Lung microvascular endothelial cell (primary cell): ENCODE measurements at places on chromosomes 7 and 10. TPM values are rescaled to one million over a fixed set of nuclear protein-coding genes. Genes with fewer than 3 reads are reported as not detected.

Gene COL17A1
- total RNA-seq, result under 0.01 and 0.44 TPM in 2 replicates

Gene TMEM229A
- total RNA-seq, result not detected in 2 replicates

Gene ADCYAP1R1
- under 0.01 TPM in 1 of 2 replicates, not detected in the other for total RNA-seq

Gene STEAP4
- total RNA-seq, result not detected in 2 replicates

Gene CTNNA3
- total RNA-seq, result 0.22 TPM in 1 of 2 replicates, not detected in the other

Gene LRRC18
- not detected in 2 replicates for total RNA-seq

Gene PVRIG
- total RNA-seq, result not detected in 2 replicates

Gene CRTAC1
- 2.0 and 2.2 TPM in 2 replicates for total RNA-seq

Gene NUTM2B
- 0.20 and 0.44 TPM in 2 replicates for total RNA-seq

Gene TMEM184A
- total RNA-seq, result under 0.01 TPM in 2 replicates

Gene SH2B2
- 0.44 and 0.60 TPM in 2 replicates for total RNA-seq

Gene ARL5B
- 13.1 and 16.1 TPM in 2 replicates for total RNA-seq

Gene LIPN
- not detected in 2 replicates for total RNA-seq

Gene CCDC136
- 0.99 and 1.1 TPM in 2 replicates for total RNA-seq

Gene NPTX2
- 0.60 and 4.6 TPM in 2 replicates for total RNA-seq

GRCh38 chr7:118183428-118183785 is 557 bp upstream of the LSM8 start:
- no peak for DNase-seq

- peak; percentile 15 for DNase-seq
These were observed 9.5 kb downstream of the RNF32 start for GRCh38 chr7:156650042-156650441.

GRCh38 chr10:129580901-129581300 is 113.9 kb downstream of the MGMT start:
- DNase-seq, result no peak

- no peak for DNase-seq
These were observed 1176.1 kb downstream of the GATA3 start for GRCh38 chr10:9230625-9231024.

DNA sequence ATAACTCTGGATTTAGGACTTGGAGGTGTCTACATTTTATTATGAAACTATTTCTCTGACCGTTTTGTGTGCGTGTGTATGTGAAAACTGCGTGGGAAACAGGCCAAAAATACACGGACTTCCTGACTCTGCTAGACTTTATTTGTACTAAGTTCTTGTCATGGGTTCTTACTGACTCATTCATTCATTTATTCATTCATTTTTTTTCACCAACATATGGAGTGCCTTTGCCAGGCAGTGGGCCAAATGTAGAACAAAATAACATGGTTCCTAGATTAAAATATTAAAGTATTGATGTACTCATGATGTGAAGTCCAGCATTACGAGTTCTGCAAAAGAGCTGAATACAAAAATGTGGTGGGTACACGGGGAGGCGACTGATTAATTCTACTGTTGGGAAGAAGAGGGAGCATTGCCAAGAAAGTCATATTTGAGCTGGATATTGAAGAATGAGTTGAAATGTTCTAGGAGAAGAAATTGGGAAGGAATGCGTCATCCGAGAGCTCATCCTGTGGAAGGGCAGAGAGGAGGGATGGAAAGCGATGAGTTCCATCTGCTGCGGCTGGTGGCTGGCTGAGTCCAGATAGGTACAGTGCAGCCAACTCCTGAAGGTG is 24.6 kb downstream of the CACNB2 start:
- DNase-seq, result peak; percentile 18

DNA sequence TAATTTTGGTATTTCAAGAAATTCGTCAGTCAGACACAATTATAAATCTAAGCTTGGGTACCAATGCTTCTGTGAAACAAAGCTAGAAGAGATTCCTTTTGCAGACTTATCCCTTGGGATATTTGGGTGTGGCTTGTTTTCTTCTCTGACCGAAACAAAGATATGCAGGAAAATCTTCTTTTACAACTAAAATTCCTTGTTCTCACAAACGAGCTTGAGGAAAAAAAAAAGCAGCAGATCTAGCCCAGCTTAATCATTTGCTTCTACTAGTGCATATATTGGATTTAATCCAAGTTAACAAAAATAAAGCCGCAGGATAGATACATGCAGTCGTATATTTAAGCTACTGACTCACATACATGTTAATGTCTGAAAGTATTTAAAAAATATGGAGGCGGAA is 104.2 kb downstream of the PRTFDC1 start:
- no peak for DNase-seq

GRCh38 chr10:14665304-14665703 is 109.4 kb downstream of the FAM107B start:
- peak; percentile 4 for DNase-seq

DNA sequence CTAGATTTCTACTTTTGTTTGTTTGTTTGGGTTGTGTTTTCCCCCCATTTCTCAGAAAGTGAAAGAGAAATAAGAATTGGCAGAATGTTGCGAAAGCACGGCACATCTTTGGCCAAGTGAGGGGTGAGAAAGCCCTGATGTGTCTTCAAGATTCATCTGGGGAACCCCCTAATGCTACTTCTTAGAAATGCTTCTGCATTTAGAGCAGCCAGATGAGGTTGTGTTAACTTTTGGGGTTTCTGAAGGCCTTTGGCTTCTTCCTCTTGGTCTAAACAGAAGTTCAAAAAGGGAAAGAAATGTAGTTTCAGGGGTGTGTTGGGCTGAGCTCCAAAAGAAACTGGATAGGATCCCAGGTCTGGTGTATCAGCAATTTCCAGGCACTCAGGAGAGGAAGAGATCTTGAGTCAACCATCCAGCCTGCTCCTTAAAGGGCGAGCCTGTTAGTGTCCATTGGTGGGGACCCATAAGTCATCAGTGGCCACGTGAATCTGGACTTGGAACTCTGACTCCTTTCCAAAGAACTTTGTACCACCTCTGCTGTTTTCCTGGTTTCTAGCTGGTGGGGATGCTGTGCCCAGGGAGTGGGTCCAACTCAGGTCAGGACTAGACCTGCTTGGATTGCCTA is 6.5 kb downstream of the DUSP5 start:
- DNase-seq, result no peak

DNA sequence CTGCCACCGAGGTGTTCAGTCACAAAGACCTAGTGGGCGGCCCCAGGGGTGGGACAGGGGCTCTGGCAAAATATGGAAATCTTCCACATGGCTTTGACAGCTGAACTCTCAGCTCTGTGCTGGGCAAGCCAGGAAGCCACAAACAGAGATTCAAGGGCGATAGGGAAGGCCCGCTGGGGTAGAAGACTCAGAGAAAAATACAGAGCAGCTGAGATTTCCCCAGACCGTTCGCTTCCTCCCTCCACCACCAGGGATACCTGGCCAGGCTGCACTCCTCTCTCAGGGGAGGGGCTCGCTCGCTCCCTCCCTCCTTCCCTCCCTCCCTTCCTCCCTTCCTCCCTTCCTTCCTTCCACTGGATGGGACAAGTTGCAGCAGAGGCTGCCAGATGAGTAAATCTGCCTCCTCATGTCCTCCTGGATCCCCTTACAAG is 260.5 kb downstream of the PRPF18 start:
- DNase-seq, result no peak

- DNase-seq, result no peak
These were observed 115.7 kb upstream of the NANOS1 start for GRCh38 chr10:118913825-118914224.

GRCh38 chr10:71731791-71732190 is 12.2 kb upstream of the C10orf105 start:
- no peak for DNase-seq

DNA sequence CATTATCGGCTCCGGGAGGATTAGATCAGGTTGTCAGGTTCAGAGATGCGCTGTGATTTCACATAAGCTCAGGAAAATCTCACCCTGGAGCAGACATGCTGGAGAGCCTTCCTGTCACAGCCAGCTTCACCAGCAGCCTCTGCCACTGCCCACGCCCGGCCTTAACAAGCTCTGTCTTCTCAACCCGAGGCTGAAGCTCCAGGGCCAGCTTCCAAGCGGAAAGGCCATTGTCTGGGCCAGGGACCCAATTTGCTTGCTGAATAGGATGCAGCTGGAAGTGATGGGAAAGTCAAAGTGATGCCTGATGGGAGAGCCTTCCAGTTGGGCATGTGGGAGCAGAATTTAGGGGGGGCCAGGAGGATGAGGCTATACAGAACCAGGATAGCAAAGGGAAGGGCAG is 36.3 kb downstream of the C10orf105 start:
- DNase-seq, result peak; percentile 35

- DNase-seq, result no peak
These were observed 245.3 kb downstream of the NSUN6 start for GRCh38 chr10:18406136-18406535.

DNA sequence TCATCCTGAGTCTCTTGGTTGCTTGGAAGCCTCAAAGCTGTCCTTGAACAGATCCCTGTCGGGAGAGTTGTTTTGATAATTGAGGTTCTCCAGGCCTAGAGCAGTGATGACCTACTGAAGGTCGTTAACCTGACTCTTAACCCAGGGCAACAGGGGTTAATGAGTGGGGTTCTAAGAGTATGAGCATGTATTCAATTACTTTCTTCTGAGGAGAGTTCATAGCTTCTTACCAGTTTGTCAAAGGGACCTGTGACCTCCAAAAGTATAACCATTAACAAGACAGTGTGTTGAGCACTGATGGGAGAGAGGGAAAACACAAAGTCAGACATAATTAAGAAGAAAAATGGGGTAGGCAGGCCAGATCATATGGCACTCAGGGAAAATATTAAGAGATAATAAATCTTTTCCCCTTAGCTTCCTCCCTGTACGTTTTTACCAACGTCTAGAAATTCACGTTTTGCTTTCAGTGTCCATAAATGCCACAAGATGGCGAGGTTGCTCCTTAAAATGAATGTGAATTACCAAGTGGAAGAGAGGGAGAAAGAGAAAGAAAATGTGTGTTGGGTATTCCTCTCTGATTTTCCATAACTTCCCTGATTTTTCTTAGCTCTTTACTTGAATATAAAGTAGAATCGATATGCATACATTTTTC is 97.6 kb downstream of the SUGCT start:
- DNase-seq, result peak; percentile 73

DNA sequence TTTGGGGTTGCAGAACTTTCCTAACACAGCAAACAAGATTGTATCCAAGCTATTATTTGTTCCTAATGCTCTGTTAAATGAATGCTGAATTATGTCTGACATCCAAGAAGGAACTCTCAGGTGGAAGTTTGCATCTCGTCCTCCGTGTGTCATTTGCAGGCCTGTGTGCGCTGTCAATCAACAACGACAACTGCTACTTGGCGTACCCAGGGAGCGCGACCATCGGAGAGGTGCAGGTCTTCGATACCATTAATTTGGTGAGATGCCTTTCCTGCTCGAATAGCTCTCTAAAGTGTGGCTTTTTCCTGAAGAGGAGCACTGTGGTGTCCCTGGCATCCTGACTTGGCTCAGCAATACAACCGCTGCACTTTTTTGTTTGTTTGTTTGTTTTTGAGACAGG is 26.9 kb downstream of the WIPI2 start:
- DNase-seq, result no peak

GRCh38 chr10:27893358-27893954 is 105.4 kb downstream of the ODAD2 start:
- peak; percentile 47 for DNase-seq

GRCh38 chr10:14385596-14386593 is 55.2 kb upstream of the FRMD4A start:
- peak; percentile 26 for DNase-seq

GRCh38 chr7:1074593-1075431 is 13.1 kb upstream of the GPER1 start:
- DNase-seq, result no peak

GRCh38 chr10:35495521-35496119 is 109.5 kb upstream of the GJD4 start:
- peak; percentile 25 for DNase-seq

DNA sequence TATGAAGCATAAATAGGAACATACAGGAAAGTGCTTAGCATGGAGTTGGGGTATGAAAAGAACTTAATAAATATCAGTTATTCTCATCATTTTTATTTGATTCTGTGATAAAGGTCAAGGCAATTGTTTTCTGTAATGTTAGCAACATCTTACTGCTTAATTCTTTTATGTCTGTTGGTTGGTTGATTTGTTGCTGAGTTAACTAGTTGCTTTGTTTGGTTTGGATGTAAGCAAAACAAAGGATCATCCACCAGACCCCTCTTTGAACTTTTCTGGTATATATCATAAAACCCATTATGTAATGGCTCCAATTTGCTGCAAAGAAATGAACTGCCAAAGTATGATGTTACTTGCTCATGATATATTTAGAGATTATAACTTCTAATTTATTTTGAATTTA is 44.5 kb downstream of the CH25H start:
- no peak for DNase-seq

DNA sequence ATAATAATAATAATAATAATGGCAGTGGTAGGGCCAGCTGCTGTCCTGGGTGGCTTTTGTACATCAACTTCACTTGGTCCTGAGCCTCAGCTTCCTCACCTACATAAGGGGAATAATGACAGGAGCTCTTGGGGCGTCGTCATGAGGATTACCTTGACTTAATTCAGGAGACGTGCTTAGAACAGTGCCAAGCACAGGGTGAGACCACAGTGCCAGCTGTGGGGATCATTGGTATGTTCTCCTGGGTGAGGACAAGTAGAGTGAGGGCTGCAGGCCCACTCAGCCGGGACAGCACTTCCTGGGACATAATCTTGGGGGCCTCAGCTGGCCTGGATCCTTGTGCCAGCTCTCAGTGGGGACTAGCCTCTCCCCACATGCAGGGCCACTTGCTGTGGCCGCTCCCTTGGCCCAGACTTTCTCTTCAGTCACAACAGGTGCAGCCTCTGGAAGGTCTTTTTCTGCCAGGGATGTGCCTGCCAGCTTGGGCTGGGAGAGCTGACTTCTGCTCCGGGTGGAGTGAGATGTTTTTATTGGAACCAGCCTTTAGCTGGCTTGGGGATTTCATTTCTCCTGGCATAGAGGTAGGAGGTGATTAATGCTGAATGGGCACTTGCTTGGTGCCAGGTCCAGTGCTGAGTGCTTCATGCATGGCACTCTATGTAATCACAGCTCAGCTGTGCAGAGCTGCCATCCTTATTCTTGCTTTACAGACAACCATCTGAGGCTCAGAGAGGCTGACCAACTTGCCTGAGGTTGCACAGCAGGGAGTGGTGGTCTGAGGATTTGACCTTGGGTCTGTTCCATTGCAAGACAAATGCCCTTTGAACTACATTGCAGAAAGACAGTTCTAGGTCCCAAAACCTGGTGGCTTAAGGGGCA is 45.3 kb downstream of the TSPAN15 start:
- no peak for DNase-seq

DNA sequence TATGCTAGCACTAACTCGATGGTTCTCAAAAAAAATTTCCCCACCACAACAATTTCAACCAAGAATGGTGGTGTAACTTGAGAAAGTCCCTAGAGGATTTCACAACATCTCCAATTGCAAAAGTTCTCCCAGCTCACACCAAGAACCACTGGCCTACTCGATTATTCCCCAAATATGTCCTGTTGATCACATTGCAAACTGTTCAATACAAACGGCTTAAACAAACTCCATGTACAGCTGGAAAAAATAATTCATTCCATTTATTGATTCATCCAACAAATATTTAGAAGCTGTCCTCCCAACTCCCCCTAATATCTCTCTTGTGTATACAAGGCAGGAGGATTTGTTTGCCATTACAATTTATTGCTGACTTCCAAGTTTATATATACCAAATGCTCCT is 19.1 kb downstream of the TMEM176B start:
- no peak for DNase-seq
